ENCODE measurements at places on chromosomes 1 and 21. TPM values are rescaled to one million over a fixed set of nuclear protein-coding genes. Genes with fewer than 3 reads are reported as not detected.

Gene DMAP1
- total RNA-seq: 20.7 TPM

Gene SPRR2F
- not detected for total RNA-seq

Gene HRNR
- total RNA-seq: not detected

Gene PGBD5
- total RNA-seq: 34.7 TPM

Gene GRHL3
- total RNA-seq: 0.33 TPM

Gene MFAP2
- total RNA-seq: 176 TPM

Gene CCDC28B
- total RNA-seq: 57.8 TPM

Gene LINGO4
- 0.07 TPM for total RNA-seq

Gene RHBDL2
- 0.03 TPM for total RNA-seq

Gene SPRR2A
- total RNA-seq: not detected

Gene RABIF
- 4.1 TPM for total RNA-seq

Gene CTTNBP2NL
- total RNA-seq: 15.3 TPM

Gene C1QB
- not detected for total RNA-seq

Gene MMEL1
- 1.3 TPM for total RNA-seq

Gene TRPM2
- 0.42 TPM for total RNA-seq

Gene CLDN14
- not detected for total RNA-seq

Gene ESPN
- 8.7 TPM for total RNA-seq

Gene MIGA1
- total RNA-seq: 7.1 TPM

Gene NFIA
- total RNA-seq: 8.4 TPM

Gene SPTA1
- total RNA-seq: not detected

Gene FAM167B
- 3.1 TPM for total RNA-seq

Gene S100A16
- total RNA-seq: 89.0 TPM

Gene RGS8
- 14.2 TPM for total RNA-seq

Gene GIPC2
- 0.07 TPM for total RNA-seq

Gene OR6K3
- total RNA-seq: not detected

Gene FAM72B
- 32.4 TPM for total RNA-seq

Gene TMEM82
- 2.2 TPM for total RNA-seq

Gene LCE1E
- not detected for total RNA-seq

Gene OR2L8
- total RNA-seq: not detected

Gene DSCAM
- total RNA-seq: 0.41 TPM

Gene PEAR1
- total RNA-seq: 1.2 TPM

Gene IFNLR1
- 4.8 TPM for total RNA-seq

Gene AVPR1B
- not detected for total RNA-seq

Gene AKNAD1
- total RNA-seq: not detected

Gene TMEM81
- total RNA-seq: 2.6 TPM
